ENCODE measurements at places on chromosomes 11 and 22.

DNA sequence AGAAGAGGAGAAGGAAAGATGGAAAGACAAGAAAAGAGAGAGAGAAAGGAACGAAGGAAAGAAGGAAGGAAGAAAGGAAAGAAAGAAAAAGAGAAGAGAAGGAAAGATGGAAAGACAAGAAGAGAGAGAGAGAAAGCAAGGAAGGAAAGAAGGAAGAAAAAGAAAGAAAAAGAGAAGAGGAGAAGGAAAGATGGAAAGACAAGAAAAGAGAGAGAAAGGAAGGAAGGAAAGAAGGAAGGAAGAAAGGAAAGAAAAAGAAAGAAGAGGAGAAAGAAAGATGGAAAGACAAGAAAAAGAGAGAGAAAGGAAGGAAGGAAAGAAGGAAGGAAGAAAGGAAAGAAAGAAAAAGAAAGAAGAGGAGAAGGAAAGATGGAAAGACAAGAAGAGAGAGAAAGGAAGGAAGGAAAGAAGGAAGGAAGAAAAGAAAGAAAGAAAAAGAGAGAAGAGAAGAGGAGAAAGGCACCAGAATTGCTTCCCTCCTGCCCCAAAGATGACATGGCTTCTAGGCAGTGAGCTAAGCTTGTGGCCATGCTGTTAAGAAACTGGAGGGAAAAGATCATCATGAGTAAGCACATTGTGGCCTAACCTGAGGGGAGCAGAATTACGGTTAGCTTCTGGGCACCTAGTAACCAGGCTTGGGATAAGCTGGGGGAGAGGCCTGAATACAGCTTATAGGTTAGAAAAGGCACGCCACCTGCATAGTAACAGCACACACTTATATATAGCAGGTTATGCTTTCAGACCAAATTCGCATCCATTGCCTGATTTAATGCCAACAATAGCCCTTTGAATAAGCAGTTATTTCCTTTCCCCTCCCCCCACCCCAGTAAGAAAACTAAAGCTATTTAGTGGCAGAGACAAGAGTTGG lies 2.3 kb upstream of the ST3GAL4 start:
- peak; percentile 72 for DNase-seq

- DNase-seq = no peak
Observed at GRCh38 chr22:49643998-49644397, 183.7 kb downstream of the BRD1 start.

GRCh38 chr22:48719978-48720661 lies 1107.6 kb downstream of the BRD1 start:
- DNase-seq = no peak

DNA sequence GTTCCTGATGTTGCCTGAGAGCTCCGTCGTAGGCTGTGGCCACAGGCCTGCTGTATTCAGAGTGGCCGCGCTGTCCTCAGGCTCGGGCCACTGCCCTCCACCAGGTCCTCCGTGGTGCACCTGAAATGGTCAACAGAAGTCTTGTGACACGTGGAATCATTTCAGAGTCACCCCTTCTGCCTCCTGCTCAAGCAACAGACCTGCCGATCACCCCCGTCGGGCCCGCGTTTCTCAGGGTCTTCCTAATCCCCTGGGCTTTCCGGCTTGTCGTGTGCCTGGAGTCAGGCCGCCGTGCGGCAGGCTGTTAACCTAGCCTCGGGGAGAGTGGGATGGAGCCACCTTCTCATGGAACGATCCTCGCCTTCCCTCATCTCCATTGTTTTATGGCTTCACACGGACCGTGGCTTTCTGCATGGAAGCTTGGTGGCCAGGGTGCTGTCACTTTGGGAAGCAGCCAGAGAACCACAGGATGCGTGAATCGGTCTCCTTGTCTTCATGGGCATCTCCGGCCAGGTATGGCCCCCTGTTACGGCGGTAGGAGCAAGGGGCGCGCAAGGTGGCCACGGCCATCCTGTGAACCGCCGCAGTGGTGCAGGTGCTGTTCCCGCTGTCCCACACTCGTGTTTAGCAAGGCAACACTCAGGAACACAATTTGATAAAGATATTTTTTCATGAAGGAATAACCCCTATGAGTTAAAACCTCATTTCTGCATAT lies 24.1 kb downstream of the NADSYN1 start:
- no peak for DNase-seq

DNA sequence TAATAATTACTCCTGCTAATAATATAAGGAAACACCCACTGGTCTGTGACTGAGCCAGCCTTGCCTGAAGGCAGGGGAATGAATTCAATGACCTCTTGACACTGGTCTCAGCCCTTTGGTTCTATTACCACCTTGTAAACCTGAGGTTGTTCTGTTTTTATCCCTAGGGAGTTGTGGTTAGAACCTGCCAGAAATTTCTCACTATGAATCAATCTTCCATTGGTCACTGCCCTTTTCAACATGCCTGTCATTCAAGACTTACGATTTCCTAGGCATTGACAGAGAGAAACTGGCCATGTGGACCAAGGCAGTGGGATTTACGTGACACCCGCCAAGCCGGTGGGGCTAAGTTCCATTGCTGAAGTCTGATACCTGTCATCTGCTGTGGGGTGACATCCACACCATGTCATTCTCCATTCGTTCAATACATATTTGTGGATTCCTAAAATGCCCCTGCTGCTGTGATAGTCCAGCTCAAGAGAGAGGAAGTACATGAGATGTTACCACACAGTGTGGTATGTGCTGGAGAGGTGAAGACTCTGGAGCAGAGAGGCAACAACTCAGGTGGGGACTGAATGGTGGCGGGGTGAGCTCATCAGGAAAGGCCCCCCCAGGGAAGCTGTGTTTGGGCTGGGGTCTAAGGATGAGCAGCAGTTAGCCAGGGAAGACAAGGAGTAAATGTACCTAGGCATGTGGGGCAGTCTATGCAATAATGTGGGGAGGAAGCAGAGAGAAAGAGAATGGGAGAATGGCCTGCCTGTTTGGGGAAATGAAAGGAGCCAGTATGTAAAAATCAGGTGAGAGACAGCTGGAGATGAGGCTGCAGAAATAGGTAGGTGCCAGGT lies 15.2 kb upstream of the EHF start:
- no peak for DNase-seq

- DNase-seq = no peak
Observed at GRCh38 chr11:74822170-74822569, 73.5 kb downstream of the RNF169 start.

DNA sequence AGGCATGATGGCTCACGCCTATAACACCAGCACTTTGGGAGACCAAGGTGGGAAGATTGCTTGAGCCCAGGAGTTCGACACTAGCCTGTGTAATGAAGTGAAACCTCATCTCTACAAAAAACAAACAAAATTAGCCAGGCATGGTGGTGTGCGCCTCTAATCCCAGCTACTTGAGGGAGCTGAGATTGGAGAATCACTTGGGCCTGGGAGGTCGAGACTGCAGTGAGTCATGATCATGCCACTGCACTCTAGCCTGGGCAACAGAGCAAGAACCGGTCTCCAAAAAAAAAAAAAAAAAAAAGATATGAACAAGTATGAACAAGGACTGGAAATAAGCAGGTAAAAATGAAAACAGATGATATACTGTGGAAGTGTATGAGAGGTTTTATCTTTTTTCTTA lies 54.1 kb upstream of the SOX6 start:
- DNase-seq = no peak

GRCh38 chr22:19902245-19902715 lies 39.3 kb upstream of the COMT start:
- DNase-seq = no peak

- no peak for DNase-seq
Observed at GRCh38 chr22:46739094-46739870, 1.2 kb upstream of the CERK start.

DNA sequence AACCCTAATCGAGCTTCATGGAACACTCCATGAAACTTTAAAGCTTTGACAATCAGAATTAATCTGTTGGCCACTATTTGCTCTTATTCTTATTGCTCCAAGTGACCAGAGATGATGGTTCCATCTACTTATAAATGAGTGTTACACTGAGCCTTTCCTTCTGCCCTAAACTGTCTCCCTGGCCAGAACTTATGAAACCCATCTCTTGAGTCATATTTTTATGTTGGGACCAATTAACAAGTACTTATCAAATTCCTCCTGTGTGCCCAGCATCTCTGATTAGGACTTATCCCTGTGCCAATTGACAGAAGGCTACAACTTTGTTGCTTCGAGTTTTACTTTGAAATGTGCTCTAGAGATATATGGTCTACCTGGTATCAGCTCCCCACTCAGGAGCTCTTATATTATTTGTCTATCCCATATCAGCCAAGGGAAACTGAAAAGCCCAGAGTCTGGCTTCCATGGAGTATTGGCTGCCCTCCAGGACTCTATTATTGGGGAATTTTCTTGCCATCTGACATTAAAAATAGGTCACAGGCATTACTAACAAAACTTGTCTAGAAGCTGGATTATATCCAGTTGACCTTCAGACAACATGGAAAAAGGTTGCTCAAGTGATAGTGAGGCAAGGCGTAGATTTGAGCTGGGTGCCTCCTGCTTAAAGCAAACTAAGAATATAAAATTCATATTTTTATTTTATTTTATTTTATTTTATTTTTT lies 8.8 kb downstream of the KREMEN1 start:
- no peak for DNase-seq

DNA sequence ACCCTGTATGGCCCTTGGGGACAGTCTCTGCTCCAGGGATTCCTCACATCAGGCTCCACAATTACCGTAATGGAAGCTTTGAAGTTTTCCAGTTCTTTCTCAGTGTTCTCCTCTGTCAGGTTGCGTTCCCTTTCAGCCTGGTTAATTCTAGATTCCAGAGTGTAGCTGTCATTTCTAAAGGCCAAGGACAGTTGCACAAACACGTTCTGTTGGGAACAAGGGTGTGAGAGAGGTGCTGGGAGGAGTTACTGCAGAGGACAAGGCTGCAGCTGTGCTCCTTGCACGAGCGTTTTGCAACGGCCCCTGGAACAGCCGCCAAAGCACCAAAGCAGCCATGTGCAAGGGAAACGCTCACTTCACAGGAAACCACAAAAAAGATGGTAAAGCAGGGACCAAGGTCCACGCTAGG lies 35.9 kb upstream of the LYVE1 start:
- DNase-seq = no peak

GRCh38 chr11:94877443-94878200 lies 95.7 kb downstream of the CWC15 start:
- no peak for DNase-seq

GRCh38 chr11:78662811-78663210 lies 88.1 kb upstream of the NARS2 start:
- DNase-seq = no peak

GRCh38 chr11:73415854-73416615 lies 39.8 kb downstream of the RELT start:
- no peak for DNase-seq

- DNase-seq = no peak
Observed at GRCh38 chr11:125063429-125064043, 431 bp downstream of the SLC37A2 start.

- no peak for DNase-seq
Observed at GRCh38 chr11:63494975-63495374, 4.0 kb upstream of the PLAAT5 start.

- DNase-seq = no peak
Observed at GRCh38 chr11:115489466-115489865, 14.7 kb downstream of the CADM1 start.

DNA sequence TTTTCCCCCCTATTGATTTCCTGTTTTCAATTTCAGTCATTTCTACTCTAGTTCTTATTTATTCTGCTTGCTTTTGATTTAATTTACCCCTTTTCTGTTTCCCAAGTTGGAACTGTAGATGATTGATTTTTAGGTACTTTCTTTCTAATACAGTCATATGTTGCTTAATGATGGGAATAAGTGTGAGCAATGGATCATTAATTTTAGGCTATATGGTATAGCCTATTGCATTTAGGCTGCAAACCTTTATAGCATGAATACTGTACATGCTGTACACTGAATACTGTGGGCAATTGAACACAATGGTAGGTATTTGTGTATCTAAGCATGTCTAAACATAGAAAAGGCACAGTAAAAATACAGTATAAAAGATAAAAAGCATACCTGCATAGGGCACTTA lies 44.9 kb downstream of the DDX10 start:
- DNase-seq = no peak

DNA sequence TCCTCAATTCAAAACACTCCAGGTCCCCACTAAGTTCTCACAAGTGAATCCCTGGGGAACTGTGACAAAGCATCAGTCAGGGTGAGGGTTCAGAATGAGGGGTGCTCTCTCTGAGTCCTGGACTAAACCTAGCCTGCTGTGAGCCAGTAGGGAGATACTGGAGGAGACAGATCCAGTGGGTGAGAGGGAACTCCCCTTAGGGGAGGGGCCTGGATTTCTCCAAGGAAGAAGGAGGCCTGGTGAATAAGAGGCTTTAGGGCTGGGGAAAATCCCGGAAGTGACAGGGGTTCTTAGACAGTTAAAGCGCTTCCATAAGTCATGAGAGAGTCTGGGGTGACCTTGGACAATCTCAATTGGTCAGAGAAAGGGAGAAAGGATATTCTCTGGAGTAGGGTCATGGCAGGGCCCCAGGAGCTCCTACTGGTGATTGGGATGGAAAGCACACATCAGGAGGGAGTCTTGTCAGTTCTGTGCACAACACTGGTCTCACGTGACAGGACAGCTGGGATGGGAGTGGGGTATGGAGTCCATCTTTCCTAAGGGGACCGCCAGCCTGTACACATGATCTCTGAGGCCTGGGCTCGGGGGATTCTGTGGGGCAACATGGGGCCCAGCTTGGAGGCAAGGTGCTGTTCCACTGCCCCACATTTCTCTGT lies 1.5 kb downstream of the TBC1D10A start:
- no peak for DNase-seq

- no peak for DNase-seq
Observed at GRCh38 chr11:111253630-111254029, 8.1 kb downstream of the POU2AF2 start.

DNA sequence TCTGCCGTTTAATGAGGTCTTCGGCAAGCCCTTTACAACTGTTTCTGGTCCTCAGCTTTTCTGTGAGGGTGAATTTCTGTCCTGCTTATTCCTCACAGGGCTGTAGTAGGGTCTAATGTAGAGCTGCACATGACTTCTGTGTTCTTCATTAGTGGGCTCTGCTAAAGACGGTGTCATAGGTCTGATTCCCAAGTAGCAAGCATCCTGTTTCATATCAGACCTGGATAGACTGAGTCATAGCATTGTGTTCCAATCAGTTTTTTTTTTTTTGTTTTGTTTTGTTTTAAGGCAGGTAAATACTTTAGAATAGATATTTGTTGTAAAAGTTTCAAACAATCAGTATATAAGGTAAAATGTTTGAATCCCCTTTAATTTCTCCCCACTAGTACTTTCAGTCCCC lies 35.4 kb downstream of the BIRC2 start:
- DNase-seq = no peak

DNA sequence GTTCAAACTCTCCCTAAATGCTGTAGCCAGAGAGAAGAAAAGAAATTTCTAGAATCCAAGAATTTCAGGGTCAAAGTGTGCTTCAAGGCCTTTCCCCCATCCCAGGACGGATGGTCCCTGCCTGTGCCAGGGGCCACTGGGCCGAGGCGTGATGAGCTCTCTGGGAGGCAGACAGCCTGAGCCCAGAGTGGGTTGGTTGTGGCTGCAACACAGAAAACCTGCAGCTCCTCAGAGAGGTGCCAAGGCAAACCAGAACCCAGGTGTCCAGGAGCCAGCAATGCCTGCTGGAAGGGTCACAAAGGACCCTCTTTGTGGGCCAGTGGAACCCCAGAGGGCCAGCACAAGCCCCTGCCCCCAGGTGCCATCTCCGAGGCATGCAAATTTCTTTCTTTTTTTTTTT lies 2.6 kb upstream of the APOL6 start:
- DNase-seq = no peak

- DNase-seq = peak; percentile 63
Observed at GRCh38 chr22:36369922-36370791, 17.6 kb downstream of the MYH9 start.

- no peak for DNase-seq
Observed at GRCh38 chr11:100757646-100758045, 70.6 kb downstream of the ARHGAP42 start.

All from hematopoietic multipotent progenitor cell treated with erythropoietin and hydrocortisone succinate and interleukin-3 and kit ligand, for 17 days (in vitro differentiated cells).